M059J (cell line): ENCODE measurements at places on chromosomes 3 and 15. TPM values are rescaled to one million over a fixed set of nuclear protein-coding genes. Genes with fewer than 3 reads are reported as not detected.

Gene PROS1
- 4.0 and 4.5 TPM in 2 replicates for total RNA-seq

Gene SOX14
- not detected in 2 replicates for total RNA-seq

Gene DET1
- 2.4 and 6.7 TPM in 2 replicates for total RNA-seq

Gene AHSG
- not detected in 2 replicates for total RNA-seq

Gene SQOR
- 30.8 and 47.0 TPM in 2 replicates for total RNA-seq

Gene GOLGA6A
- total RNA-seq, result not detected in 2 replicates

Gene IL17RD
- total RNA-seq, result 1.6 and 3.5 TPM in 2 replicates

Gene AADACL2
- not detected in 2 replicates for total RNA-seq

Gene PARP14
- 135 and 158 TPM in 2 replicates for total RNA-seq

Gene SERINC4
- total RNA-seq, result not detected in 2 replicates

Gene KBTBD8
- 1.0 and 2.9 TPM in 2 replicates for total RNA-seq

Gene LRRC28
- total RNA-seq, result 19.9 and 31.9 TPM in 2 replicates

Gene SHF
- total RNA-seq, result 0.96 and 1.5 TPM in 2 replicates

Gene CYFIP1
- total RNA-seq, result 37.2 and 75.5 TPM in 2 replicates

Gene CLDN11
- 39.0 and 39.7 TPM in 2 replicates for total RNA-seq

Gene BDH1
- 12.4 and 24.7 TPM in 2 replicates for total RNA-seq

Gene PLXND1
- 76.9 and 126 TPM in 2 replicates for total RNA-seq

Gene SKOR1
- 0.12 and 0.17 TPM in 2 replicates for total RNA-seq

Gene PRR20G
- total RNA-seq, result not detected in 2 replicates

Gene ABHD10
- total RNA-seq, result 43.9 and 71.9 TPM in 2 replicates

Gene SH2D7
- not detected in 2 replicates for total RNA-seq
